ENCODE measurements at places on chromosomes 7 and 10. TPM values are rescaled to one million over a fixed set of nuclear protein-coding genes. Genes with fewer than 3 reads are reported as not detected.

DNA sequence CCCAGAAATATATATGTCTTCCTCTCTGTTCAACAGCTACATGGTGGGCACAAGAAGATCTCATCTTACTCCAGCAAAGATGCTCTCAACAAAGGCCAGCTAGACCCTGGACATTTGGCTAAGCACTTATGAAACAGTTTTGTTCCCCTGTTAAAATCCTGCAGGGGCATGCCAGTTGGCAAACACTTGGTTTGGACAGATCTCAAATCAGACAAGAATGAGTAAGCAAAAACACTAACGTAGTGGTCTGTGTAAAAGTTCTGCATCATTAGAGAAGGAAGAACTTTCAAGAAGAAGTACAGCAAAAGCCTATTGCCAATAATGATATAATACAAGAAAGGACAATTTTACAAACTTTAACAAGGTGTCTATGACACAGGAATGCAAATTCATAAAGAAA, 125.6 kb downstream of the CALN1 start:
- no peak for DNase-seq

DNA sequence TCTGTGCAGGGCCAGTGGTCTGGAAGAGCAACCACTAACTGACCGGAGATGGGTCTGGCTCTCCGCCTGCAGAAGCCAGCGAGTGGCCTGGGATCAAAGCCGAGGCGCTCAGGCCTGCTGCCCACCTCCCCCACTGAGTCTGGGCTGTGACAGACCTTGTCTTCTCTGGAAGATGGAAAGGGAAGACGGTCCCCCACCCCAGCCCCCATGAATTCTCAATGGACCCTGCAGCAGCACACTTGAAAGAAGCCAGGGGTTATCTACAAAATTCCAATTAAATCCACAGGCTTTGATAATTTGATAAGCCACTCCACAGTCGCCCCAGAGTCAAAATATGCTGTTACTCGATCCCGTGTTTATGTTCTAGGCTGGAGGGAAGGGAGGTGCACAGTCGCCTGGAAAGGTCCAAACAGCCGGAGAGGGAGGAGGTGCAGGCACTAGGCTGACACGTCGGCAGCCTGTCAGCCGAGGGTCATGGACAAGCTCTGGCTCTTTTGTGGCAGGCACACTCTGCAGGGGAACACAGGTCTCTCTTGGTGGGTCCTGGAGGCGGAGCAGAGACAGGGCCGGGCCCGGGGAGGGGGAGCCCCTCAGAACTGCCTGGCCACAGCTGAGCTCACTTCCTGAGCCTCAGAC, 134.9 kb downstream of the SH3PXD2A start:
- DNase-seq, result no peak

HABP2 gene
- not detected for total RNA-seq

GRCh38 chr7:135322571-135323340, 89.1 kb downstream of the STRA8 start:
- DNase-seq, result no peak

GRCh38 chr10:32171204-32171603, 115.0 kb upstream of the KIF5B start:
- peak; percentile 1 for DNase-seq

NPVF gene
- not detected for total RNA-seq

TRPV5 gene
- not detected for total RNA-seq

DNA sequence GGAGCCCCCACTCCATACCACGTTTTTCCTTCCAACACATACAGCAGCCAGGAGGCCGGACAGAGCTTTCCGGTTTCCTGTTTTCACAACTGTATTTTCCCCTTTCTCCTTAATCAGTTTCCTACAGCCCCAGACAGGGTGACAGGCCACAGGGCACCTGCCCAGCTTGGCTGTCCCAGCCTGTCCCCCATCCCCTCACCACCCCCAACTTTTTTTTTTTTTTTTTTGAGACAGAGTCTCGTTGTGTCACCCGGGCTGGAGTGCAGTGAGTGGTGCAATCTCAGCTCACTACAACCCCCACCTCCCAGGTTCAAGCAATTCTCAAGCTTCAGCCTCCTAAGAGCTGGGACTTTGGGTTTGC, 10.3 kb upstream of the HSPB1 start:
- DNase-seq, result no peak

DNA sequence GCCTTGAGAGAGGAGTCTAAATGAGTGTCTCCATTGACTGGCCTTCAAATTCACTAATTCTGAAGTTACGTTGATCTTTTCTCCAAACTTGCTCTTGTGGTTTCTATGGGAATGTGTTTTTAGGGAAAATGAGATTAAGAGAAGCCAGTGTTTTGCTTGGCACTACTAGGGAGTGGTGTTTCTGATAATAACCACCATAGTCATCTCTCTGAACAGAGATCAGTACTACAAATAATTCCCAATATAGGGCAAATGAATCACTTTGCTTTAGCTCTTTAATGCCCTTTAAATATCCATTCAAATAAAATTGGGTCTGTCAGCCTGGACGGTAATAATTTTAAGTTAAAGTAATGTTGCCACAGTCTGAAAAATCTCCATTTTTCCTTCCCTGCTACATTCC, 90.8 kb downstream of the NRF1 start:
- no peak for DNase-seq

DNA sequence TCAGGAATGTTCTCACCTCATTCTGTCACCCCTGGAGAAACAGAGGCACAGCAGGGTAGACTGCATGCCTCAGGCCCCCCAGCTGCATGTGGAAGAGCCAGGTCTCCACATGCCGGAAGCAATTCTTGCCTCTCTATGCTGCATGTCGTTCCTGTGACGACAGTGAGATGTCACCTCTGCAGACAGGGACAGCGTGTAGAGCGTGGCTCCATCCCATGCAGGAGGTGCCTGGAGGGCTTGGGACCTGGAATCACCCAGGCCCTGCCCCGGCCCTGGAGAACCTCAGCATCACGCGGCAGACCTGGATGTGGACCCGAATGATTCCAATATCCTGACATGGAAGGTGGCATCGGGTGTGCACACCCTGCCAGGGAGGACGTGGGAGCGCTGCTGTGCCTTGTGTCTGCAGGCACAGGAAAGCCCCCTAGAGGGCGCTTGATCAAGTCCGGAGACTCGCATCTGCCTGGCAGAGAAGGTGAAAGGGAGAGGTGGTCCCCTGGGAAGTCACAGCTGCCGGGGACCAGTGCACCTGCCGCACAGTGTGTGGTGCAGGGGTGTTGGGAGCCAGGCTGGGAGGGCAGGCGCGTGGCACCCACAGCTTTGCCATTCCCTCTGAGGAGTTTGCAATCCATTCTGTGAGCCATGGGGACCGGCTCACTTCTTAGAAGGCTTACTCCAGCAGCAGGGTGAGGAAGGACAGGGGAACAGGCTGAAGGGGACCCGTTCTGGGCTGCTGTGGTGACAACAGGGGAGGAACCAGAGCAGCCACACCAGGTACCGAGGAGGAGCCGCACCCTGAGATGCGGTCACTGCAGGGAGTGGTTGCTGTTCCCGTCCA, 45.3 kb upstream of the EN2 start:
- no peak for DNase-seq

- no peak for DNase-seq
Measured at GRCh38 chr7:36863901-36864701, 139.8 kb upstream of the AOAH start.

DNA sequence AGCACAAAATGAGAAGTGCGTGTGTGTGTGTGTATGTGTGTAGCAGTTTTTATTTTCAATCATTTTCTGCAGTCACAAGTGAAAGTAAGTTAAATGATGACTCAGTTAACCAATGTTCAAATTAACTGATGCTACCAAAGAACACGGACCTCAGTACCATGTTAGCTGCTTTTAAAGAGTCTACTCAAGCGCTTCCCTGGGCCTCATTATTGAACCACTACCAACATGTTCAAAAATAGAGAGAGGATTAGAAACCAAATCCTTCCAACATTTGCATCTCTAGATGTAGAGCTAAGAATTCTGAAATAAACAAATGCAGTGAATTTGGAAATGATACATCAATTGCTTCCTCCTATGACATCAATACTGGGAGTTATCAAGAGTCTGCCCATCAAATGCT, at the start of gene TAS2R39:
Gene TAS2R39 (plus strand): TSS at position 396 of the 400 bp plus-strand sequence. CDS start 0 bp downstream, at position 396.
- DNase-seq, result no peak

- DNase-seq, result peak; percentile 21
Measured at GRCh38 chr10:48234295-48234694, 40.2 kb downstream of the FRMPD2 start.

NUP205 gene
- total RNA-seq, result 33.6 TPM

DNA sequence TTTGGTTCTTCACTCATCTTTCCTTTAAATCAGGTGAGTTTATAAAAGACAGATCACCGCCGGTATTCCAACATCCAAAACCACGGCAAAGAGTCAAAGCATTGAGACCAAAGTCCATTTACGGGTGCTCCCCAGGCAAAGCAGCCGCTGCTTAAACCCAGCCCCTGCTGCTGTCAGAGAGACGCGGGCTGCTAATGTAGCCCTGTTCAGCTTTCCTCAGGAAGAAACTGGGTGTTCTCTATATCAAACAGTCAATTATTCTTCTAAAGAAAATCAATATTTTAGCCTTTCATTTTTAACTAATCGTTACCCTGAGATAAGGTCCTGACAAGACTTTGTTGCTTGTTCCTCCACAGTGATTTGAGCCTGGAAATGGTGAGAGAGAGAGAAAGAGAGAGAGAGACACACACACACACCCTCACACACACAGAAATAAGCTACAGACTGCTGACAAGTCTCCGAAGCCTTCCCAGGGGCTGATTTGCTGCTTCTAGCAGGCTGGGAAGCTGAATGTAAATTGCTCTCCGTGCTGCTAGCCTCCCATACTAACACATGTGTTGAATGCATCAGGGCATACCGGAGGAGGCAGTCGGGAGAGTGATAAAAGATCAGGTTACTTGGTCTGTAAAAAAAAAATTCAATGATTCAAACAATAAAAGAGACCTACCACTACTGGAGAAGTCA, 183.0 kb upstream of the ANK3 start:
- no peak for DNase-seq

- DNase-seq, result no peak
Measured at GRCh38 chr10:97071496-97071895, 114.3 kb downstream of the SLIT1 start.

- DNase-seq, result no peak
Measured at GRCh38 chr10:68721673-68722335, 765 bp downstream of the CCAR1 start.

NKX2-3 gene
- not detected for total RNA-seq

- no peak for DNase-seq
Measured at GRCh38 chr10:14370894-14371293, 40.2 kb upstream of the FRMD4A start.

DNA sequence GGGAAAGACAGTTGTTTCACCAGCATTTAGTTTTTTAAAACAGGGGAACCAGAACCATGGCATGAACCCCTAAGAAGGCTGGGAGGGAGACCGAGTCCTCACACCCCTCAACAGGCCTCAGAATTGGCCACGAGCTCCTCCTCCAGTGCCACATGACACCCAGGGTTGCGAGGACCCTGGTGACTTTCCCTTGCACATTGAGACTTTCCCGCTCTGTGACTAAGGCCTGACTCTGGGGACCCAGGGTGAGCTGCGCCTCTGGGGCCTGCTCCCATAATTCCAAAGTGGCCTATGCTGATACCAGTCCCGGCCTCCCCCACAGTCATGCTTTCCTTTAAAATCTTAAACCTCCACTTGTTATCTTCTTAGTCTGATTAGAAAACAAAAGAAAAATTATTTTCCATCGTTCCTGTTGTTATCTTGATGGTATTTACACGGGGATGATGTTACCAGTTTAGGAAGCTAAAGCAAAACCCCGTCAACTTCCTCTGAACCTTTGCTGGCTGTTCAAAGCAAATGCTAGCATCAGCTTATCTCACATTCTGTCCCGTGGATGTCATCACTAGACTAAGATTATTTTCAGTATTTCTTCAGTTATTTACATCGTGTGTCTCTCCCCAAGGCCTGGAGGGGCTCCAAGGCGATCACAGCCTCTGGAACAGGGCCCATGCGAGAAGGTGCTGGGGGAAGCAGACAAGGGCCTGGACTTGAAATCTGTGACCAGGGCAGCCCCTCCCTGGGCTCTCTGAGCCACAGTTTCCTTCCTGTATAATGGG, 42.1 kb downstream of the FAM53B start:
- no peak for DNase-seq

DNA sequence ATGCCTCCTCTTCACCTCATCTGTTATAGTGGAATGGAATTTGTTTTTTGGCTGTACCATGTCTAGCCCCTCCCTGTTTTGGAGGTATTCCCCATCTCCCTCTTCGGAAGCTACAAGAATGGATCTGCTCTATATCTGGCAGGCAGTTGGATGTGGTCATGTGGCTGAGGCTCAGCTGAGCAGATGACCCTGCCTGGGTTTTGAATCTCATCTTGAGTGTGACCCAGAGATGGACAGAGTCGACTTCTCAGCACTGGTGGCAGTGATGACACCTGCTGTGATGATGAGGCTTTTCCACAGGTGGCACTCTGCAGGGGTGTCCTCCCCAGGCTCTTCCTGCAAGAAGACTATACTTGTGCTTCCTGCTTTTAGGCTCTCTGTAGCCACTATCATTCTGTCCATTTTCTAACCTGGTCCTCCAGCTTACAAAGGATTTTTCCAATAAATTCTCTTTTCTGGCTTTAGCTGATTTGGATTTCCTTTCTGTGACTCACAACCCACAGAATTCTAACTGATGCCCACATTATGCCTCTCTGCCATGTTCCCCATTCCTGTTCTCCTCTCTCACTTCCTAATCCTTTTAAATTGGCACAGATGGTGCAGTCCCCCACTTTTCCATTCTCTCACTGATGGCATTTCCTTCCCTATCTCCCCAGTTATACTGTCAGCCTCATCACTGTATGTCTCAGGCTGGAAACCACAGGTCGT, 7.5 kb upstream of the ARHGAP22 start:
- no peak for DNase-seq

GRCh38 chr7:102843850-102844249, 69.0 kb upstream of the LRRC17 start:
- no peak for DNase-seq

DNA sequence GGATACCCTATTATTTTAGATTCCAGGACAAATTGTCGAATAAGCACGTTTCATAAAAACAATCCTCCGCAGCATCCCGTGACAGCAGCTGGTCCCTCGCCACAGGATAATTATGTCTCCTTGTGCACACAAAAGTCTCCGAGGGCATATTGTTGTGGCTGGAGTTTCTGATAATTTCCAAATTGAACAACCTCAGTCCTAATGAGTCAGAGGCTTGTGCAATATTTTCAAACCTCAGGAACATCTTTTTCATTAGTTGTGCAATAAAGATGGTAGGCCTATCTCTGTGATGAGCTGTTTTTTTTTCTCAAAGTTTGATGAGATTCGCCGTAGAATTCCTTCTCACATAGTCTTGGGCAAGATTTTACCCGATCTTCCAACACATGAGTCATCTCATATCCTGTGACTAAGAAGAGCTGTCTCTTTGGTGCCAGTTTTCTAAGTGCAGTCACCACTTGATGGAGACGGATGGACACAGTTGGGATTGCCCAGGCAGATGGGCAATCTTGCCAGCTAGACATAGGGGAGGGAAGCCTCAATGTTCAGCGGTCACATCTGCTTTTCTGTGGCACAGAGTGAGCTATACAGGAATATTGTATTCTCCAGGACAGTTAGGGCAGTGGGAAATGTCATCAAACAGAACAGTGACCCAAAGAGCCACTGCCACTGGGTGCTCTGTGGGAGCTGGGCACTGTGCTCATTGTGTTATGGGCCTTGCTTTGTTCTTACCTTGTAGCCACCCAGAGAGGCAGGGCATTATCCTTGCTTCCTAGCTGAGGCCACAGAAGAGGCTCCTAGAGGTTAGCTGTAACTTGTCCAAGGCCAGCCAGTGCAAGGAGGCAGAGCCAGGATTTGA, 7.8 kb downstream of the HTRA1 start:
- peak; percentile 69 for DNase-seq
